ENCODE measurements at places on chromosomes 5 and 9.

- DNase-seq: no peak
Observed at GRCh38 chr5:57716661-57717060, 234.1 kb upstream of the ACTBL2 start.

- no peak for DNase-seq
Observed at GRCh38 chr5:45288746-45289145, 407.4 kb downstream of the HCN1 start.

GRCh38 chr5:137665678-137666460 lies 70.0 kb downstream of the KLHL3 start:
- no peak for DNase-seq

DNA sequence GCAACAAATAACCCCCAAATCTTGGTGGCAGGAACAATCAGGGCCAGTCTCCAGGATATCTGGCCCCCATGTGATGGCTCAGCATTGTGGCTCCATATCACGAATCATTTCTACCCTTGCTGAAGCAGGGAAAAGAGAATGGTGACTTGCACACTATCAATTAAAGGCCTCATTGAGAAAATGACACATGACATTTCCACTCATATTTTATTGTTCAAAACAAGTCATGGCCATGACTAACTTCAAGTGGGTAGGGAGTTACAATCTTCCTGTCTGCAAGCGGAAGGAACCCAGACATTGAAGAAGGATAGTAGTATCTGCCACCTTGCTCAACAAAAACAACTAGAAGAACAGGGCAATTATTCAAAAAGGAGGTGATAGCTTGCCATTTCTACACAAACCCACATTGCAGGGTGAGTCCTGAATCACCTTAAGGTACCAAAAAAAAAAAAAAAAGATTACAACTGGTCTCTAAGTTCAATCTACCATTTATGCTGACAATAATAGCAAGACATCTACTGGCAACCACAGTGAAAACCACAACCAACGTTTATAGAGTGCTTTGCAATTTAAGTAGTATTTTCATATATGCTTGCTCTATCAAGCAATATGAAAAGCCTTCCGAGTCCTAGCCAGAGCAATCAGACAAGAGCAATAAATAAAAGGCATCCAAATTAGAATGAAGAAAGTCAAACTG lies 186.7 kb upstream of the DAPK1 start:
- DNase-seq: no peak

DNA sequence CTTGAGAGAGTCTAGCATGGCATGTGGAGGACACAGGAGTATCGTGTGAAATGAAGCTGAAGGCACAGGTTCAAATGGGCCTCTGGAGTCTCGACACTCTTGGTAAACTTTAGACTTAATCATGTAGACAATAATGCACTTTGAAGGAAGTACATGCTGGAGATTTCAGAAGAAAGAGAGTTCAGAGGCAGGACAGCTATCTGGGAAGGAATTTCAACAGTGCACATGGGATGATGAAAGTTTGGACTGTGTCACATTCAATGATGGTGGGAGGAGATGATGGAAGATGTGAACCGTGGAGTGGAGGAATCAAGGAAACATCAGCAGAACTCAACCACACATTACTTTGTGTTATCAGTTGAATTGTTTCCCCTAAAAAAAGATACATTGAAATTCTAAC lies 88.6 kb upstream of the PAPPA start:
- no peak for DNase-seq

- no peak for DNase-seq
Observed at GRCh38 chr9:104256696-104257062, 162.6 kb downstream of the SMC2 start.

DNA sequence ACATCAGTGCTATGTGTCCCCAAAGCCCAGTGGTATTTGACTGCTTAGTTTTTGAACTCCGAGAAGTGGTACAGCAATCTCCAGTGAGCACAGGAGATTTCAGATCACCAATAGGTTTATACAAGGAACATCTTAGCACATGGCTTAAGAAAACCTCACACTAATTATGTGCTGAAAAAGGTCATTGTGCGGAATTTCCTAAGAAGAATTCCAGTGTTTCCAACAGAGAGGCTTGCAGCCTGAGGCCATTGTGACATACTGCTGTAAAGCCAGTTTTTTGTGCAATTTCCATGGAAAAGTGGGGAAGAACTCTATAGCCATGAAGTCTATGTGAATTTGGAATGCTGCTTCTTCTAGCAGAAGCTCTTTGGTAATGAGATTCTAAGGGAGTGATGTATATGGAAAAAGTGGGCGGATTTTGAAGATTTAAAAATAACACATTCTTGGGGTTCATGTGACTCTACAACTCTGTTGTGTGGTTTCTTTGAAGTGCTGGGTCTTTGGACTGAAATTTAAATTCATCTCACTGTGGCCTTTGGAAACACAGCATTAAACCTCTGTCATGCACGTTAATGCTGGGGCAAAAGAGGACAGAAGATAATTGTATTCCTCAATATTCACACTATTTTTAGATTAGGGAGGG lies 110.5 kb upstream of the CD180 start:
- DNase-seq: no peak

- no peak for DNase-seq
Observed at GRCh38 chr5:125113328-125113727, 366.9 kb upstream of the ZNF608 start.

GRCh38 chr9:68653141-68653595 lies 51.9 kb upstream of the PIP5K1B start:
- no peak for DNase-seq

DNA sequence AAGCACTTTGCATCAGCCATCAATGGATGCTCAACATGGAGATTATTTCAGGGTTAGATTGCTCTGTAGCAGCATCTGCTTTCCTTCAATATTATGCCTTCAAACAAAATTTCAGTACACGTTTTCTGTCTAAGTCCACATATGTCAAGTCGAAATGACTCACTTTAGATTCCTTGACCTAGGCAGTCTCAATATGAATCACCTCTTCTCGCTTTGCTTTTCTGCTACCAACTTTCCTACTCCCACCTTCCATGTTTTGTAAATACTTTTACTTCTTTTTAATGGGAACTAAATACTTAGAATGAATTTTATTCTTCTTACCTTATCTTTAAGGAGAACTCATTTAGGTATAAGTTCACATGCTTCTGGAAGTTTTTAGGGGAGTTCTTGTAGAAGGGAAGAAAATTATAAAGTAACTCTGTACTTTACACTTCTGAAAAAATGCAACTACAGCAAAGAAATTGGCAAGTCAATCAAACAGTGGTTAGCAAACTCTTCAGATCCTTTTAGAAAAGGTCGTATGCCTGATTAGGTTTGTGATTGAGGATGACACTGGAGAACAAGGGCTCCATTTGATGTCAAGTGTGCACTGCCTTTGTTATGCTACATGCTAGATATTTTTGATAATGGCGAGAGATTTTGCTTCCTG lies 478.5 kb upstream of the SMARCA2 start:
- DNase-seq: no peak

DNA sequence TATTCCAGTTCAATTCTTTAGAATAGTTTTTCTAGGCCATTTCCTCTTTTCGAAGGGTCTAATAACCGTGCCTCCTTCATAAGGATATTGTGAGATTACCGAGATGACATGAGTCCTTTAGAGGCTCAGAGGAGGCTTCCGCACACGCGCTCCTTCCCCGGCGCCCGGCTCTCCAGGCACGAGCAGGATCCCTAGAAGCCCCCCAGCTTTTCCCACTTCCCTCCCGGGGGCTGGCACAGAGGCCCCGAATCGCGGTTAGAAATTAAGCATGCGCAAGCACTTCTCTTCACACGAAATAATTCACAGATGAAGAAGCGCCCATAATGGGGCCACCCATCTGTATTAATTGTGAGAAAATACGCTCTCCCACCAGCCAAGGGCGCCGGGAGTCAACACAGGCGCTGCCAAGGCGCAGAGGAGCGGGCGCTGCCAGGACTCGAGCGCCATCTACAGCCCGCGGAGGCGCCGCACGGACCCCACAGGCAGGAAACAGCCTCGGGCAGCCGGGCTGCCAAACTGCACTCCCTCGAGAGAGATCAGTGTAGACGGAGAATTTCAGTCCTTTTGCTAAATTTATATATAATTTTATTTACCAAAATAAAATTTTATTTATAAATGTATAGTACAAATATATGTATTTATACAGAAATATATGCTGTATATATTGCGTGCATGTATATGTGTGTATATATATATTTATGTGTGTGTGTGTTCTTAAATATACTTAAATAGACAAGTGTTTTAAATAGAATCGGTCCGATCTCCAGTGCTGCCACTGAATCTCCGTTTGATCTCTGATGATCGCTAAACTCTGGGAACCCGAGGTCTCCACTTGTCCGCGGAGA lies 258.1 kb upstream of the NFIL3 start:
- DNase-seq: peak; percentile 71

- no peak for DNase-seq
Observed at GRCh38 chr5:119363936-119364335, 8.1 kb downstream of the TNFAIP8 start.

DNA sequence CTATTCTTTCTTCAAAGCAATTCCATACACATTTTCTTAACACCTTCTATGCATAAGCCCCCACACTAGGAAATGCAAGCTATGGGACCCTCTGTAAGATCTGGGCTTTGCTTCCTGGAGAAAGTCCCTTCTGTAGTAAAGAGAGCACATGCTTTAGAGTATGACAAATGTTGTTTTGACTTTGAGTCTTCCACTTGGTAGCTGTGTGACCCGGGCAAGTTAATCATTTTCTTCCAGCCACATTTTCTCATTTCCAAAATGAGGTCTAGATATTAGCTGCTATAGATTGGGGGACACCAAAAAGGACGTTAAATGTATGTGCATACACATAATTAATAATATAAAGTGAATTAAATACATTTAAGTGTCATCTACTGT lies 334.0 kb downstream of the NFIB start:
- no peak for DNase-seq

DNA sequence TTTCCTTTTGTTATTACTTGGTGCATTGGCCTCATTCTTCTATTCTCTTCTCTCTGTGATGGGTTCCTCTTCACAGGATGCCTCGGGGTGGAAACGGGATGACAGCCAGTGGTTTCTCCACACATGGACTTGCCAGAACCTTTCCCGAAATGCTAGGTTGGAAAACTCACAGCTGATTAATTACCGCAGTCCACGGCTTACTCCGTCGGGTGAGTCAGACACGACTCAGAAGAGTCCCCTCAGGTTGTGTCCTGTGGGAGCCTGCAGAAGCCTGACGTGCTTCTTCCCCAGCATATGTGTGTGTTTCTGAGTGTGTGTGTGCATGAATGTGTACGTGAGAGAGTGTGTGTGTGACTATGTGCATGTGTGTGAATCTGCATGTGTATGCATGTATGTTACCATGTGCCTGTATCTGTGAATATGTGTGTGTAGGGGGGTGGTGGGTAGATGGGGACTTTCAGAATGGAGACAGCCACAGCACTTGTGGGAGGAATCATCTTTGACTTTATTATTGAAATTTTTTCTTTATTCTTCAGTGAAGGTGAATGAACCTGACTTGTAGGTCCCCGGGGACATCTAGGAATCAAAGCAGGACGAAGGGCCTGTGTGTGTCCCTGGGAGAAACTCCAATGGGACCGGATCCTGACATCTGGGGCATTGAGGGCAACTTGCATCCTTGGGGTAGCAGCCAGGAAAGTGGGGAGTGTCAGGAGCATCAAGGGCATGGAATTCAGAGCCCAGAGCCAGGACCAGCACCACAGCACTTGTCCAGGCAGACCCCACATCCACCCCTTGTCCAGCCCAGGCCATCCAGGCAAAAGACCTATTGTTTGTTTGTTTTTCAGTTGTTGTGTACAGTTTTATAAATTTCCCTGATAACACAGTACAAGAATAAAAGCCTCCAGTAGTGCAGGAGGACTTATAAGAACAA lies 21.9 kb upstream of the MED10 start:
- DNase-seq: no peak

DNA sequence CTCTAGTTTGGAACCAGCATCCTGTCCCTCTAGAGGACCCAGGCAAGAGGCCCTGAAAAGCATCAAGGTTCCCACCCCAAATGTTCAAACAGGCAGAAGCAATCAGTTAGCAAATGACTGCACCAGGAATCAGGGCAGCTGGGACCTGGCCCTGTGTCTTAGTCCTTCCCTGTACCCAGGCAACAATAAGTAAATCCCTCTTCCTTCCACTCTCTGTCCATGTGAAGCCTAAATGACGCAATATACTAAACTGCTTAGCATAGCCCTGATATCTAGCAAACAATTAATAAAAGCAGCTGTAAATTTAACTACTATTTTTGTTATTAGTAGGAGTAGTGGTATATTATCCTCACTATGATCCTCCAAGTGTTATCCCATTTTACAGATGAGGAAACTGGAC lies 13.2 kb upstream of the ADRA1B start:
- no peak for DNase-seq

- no peak for DNase-seq
Observed at GRCh38 chr5:14250748-14251701, 107.9 kb downstream of the TRIO start.

GRCh38 chr5:122362361-122362760 lies 50.3 kb downstream of the SNCAIP start:
- DNase-seq: no peak

- DNase-seq: no peak
Observed at GRCh38 chr5:132830436-132831094, at the start of gene SHROOM1. Gene SHROOM1, minus strand, starts transcription at chr5:132830647. Its CDS starts 4,507 bp downstream, at chr5:132826140.

GRCh38 chr5:56327809-56328208 lies 94.7 kb upstream of the ANKRD55 start:
- no peak for DNase-seq

DNA sequence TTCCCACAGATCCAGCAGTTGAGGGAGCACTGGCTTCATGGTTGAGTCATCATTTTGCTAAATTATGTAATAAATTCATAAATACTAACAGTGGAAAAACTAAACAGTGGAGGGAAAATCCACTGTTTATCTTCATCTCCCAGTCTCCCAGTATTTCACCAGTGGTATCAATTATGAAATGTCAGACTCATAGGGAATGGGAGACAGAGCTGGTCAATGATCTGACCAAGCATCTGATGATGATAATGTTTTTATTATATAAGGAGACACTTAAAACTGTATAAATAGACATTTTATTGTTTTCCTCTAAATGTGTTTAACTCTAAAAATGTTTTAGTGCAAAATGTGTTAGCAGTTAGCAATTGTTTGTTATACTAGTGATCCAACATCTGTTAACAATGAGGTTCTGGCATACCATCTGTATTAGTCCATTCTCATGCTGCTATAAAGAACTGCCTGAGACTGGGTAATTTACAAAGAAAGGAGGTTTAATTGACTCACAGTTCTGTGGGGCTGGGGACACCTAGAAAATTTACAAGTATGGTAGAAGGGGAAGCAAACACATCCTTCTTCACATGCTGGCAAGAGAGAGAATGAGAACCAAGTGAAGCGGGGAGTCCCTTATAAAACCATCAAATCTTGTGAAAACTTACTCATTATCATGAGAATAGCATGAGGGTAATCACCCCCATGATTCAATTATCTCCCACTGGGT lies 11.8 kb upstream of the REEP5 start:
- no peak for DNase-seq

DNA sequence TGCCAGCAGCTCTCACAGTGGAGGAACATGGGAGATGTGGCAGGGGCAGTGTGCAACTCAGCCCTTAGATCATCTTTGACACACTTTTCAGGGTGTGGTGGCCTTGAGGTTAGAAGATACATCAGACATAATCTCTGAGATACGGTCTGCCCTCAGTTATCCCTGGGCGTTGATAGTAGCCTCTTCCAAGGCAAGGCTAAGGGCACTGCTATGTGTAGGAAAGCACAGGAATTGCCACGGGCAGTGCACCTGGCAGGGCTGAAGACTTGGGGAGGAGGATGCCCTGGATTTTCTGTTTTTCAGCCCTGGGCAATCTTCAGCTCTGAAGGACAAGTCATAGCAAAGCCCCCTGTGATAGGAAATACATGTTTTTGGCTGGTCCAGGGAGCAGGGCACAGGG lies 206.7 kb downstream of the GOLPH3 start:
- DNase-seq: no peak
